Fibroblast of skin of abdomen (primary cell): ENCODE measurements at places on chromosomes 7 and 10.

- DNase-seq, result no peak
Measured at GRCh38 chr10:1058017-1058416, 1.8 kb downstream of the WDR37 start.

- no peak for DNase-seq
Measured at GRCh38 chr10:49115796-49116508, 630 bp upstream of the VSTM4 start.

DNA sequence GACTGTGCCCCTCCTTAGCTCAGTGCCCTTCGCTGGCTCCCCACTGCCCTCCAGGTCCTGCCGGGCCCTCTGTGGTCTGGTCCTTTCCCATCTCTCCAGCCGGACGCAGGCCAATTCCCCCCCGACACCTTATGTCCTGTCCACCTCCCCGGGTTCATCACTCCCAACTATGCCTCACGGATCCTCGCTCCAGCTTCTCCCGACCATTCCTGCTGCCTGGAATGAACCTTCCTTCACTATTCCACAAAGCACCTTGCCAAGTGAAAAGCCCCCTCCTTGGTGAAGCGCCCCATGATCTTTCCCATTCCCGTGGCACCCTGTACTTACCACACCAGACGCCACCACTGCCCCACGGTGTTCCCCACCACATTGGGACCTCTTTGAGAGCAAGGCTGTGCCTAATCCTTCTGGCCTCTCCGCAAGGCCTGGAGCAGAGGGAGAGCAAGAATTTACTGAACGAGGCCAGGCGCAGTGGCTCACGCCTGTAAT, 47.2 kb downstream of the TMEM270 start:
- no peak for DNase-seq

- DNase-seq, result no peak
Measured at GRCh38 chr10:130244031-130244927, 108.1 kb downstream of the GLRX3 start.

GRCh38 chr7:69903410-69903809, 305.1 kb downstream of the AUTS2 start:
- peak; percentile 66 for DNase-seq

GRCh38 chr10:23408330-23408976, 30.4 kb upstream of the OTUD1 start:
- DNase-seq, result peak; percentile 45

GRCh38 chr7:44471436-44471835, 19.0 kb downstream of the NUDCD3 start:
- no peak for DNase-seq

DNA sequence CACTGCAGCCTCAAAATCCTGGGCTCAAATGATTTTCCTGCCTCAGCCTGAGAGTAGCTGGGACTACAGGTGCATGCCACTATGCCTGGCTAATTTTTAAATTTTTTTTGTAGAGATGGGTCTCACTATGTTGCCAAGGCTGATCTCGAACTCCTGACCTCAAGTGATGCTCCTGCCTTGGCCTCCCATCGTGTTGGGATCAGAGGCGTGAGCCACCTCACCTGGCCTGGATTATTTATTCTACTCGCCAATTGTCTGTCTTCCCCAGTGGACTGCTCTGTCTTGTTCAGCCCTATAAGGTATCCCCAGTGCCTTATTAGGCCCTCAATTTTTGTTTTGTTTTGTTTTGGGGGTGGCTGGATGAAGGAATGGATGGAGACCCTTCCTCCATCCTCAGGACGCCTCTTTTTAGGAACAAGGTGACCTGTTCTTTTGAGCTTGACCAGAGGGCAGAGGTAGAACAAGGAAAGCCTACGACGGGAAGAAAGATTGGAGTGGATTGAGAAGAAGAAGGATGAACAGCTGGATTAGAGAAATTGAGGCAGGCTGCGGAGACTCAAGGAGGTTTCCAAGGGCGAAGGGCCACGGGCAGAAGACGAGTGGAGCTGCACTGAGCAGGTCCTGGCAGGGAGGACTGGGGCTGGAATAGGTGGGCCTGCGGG, 541 bp upstream of the DENND10 start:
- DNase-seq, result no peak

DNA sequence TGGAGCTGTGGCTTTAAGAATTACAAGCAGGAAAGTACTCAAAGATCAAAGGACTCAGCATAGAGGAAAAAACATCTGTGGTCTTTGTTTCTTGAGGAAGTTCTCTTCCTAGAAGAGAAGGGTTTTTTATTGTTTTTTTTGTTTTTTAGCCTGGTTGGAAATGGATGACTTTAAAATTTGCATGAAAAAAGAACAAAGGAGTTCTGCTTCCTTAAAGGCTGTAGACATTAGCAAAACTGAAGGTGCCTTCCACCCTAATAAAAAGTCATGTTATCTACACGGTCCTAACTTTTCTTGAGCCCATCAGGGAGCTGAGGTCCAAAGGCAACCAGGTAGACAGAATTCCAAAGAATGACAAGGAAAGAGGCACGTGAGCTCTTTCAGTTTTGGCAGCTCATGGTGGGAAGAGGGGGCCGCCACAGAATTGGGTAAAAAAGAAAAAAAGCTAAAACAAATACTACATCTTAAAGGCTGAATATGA, 356.6 kb downstream of the SH2D4B start:
- no peak for DNase-seq

DNA sequence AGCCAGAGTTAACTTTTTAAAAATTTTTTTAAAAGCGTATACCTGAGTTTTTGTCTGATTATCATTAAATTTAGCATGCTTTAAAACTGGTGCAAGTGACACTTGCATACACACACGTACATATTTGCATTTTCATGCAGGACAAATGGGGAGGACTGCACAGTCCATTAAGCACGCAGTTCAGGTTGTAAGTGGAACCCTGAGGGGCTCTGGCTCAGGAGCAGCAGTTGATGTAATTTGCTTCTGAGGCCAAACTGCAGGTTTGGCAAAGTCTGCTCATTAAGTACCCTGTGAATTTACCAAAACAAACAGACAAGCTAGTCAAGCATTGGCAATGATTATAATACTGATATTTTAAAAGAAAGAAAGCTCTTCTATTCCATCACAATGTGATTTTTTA, 215.8 kb upstream of the PFKP start:
- DNase-seq, result no peak

GRCh38 chr7:100185726-100186125, 8.0 kb downstream of the STAG3 start:
- DNase-seq, result no peak

DNA sequence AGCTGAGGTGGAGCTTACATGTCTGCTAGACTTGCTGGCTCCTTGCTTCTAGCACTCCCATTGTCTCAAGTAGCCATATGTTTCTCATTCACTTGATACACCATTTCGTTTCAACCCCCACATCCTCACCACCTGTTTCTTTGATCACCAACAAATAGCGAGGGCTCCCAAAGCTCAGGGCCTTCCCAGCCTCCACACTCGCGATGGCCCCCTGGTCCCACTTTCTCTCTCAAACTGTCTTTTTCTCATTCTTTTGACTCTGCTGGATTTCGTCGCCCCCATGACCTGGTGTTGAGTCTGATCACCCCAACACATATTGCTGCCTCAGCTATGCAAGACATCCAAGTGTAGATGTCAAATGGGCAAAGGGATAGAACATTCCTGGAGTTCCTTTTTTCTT, 26.0 kb upstream of the SMNDC1 start:
- no peak for DNase-seq

DNA sequence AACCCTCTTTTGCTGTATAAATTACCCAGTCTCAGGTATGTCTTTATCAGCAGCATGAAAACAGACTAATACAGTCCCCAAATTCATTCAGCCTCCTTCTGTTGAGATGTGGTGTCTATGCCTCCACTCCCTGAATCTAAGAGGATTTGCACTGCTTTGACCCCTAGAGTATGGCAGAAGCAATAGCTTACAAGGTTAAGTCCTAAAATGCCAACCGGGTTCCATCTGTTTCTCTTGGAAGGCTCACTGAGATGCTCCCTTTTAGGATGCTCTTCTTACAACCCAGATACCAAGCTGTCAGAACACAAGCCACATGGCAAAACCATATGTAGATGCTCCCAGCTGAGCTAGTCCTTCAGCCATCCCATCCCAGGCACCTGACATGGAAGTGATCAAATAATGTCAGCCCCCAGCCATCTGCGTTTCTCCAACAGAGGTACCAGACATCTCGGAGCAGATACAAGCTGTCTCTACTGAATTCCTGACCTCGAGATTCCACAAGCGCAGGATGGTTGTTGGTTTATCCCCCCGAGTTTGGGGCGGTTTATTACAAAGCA, 20.2 kb downstream of the CALN1 start:
- no peak for DNase-seq

- DNase-seq, result no peak
Measured at GRCh38 chr7:63899691-63900393, 98.8 kb upstream of the ZNF722 start.

GRCh38 chr7:118689403-118689802, 464.9 kb downstream of the ANKRD7 start:
- no peak for DNase-seq

GRCh38 chr10:46104071-46104585, 58.1 kb upstream of the MSMB start:
- peak; percentile 11 for DNase-seq

DNA sequence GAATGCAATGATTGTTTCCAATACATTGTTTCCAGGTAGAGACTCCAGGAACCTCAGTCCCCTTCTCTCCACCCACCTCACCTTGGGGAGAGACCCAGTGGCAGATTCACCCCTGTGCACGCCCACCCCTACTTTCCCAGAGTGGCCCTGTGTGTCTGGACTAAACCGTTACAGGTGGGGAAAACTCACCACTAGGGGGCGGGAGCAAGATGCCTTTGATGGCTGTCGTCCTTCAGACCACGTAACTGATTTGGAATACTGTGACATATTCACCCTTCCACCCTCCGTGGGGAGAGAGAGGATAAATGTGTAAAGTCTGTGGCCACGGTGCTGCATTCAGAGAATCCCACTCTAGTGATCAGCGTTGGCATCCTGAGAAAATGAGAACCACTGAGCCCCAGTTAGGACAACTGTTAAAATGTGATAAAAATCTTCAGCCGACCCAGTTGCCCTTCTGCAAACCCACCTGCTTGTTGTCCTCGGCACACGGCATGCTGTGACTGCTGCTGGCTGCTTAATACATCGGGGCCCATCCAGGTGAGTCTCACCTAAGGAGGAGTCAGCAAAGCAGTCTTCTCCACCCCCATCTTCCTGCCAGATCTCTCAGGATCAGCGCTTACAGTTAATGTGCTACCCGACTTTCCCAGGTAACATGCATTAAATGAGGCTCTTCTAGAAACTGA, 41.5 kb upstream of the NMT2 start:
- peak; percentile 68 for DNase-seq

DNA sequence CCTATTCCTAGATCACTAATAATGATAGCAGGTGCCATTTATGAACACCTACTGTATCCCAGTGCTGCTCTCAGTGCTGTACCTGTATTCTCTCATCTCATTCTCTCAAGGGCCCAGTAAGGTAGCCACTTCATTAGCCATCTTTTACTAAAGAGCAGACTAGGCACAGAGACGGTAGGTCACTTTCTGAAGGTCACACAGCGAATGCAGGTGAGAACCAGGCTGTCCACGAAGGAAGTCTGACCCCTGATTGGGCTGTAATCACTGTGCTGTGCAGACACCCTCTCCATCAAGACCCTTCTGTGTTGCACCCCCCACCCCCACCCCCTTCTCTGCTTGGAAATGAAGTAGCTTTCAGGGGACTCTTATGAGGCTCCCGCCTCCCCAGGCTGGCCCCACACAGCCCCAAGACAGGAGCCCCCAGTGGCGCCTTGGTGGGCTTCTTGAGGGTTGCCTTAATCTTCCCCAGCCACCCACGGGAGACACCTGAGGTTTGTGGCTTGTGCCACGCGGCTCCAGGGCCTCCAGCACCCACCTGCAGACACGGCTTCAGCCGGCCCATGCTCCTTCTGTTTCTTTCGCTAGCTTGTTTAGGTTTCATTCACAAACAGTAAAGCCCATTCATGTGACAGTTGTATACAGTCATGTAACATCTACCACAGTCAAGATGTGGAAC, 81.7 kb upstream of the FAM20C start:
- no peak for DNase-seq

DNA sequence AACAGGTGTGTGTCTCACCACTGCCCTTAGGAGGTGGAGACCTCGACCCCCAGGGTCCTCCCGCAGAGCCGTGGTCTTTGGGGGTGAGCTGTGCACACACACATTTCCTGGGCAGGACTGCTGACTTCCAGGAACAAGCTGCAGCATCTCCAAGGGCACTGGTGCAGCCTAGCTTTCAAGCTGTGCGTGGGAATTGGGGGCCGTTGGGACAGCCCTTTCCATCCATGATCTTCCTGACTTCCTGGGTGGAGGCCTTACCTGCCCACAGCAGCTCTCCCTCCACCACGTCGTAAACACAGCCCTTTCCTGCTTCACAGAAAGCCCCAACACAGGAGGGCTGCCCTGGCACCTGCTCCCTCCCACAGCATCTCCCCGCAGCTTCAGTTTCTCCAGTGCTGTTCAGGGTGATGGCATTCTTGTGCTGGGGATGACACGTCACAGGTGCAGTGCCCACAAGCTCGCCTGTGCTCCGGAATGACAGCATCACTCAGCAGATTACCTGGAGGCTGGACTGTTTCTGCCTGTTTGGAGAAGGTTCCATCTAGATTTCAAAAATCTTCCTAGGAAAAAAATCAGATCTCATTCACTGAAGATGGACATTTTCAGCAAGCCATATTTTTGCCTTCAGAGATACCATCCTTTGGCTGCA, 208.0 kb upstream of the PPP2R2D start:
- DNase-seq, result no peak

DNA sequence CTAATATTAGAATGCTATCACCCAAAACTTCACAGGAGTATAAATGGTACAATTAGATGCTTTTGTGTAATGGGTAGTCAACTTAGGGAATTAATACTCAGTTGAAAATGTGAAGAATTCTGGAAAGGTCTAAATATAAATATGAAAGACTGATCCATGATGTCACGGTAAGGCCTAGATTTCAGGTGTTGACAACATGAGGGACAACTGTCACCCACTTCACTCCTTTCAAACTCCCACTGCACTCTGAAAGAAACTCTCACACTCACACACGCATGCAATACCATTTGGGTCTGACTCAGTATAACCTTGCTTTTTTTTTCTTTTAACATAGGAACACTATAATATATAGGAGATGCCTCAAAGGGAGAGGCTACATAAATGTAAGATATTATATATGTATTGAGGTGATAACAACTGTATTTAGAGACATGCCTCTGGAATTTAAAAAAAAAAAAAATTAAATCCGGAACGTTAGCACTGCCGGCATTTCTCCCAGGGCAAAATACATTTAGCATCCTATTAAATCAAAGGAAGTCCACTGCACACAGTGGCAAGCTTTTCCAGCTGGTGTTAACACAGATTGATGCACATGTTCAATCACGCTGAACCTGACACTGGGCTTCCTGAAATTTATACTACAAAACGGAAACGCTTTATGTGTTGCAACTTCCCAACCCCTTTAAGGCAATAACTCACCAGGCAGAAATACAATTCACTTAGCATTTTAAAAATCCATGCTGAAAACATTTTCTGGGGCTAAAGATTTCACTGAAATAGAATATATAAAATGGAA, 74.9 kb downstream of the RSU1 start:
- DNase-seq, result no peak

GRCh38 chr7:98229441-98229840, 18.2 kb downstream of the BHLHA15 start:
- no peak for DNase-seq
